ENCODE measurements at places on chromosomes 6 and 20. TPM values are rescaled to one million over a fixed set of nuclear protein-coding genes. Genes with fewer than 3 reads are reported as not detected.

The BTBD9 gene
- 15.9 TPM for polyA plus RNA-seq

The XKR7 gene
- polyA plus RNA-seq = 0.30 TPM

The GSTA2 gene
- polyA plus RNA-seq = not detected

The SPATA25 gene
- polyA plus RNA-seq = 2.6 TPM

The IL17A gene
- polyA plus RNA-seq = not detected

The SLCO4A1 gene
- 2.9 TPM for polyA plus RNA-seq

Measured in left renal pelvis (tissue), 4 donors.